ENCODE measurements at places on chromosomes 5 and 9. TPM values are rescaled to one million over a fixed set of nuclear protein-coding genes. Genes with fewer than 3 reads are reported as not detected.

Gene WDR31
- total RNA-seq = 1.3 TPM

Gene TAF1L
- not detected for total RNA-seq

Gene RBM22
- 39.3 TPM for total RNA-seq

Gene PNPLA7
- total RNA-seq = 6.7 TPM

Gene ARSI
- not detected for total RNA-seq

GRCh38 chr9:134267881-134268724 lies 58.2 kb upstream of the RXRA start:
- DNase-seq = no peak
- H3K27ac ChIP-seq = no peak overlapping the region
- peaks cover 4% of the 10 kb centered on the region for H3K4me1 ChIP-seq
- peaks cover 6% of the 10 kb centered on the region for H3K36me3 ChIP-seq
- H3K4me3 ChIP-seq = no peak overlapping the region

DNA sequence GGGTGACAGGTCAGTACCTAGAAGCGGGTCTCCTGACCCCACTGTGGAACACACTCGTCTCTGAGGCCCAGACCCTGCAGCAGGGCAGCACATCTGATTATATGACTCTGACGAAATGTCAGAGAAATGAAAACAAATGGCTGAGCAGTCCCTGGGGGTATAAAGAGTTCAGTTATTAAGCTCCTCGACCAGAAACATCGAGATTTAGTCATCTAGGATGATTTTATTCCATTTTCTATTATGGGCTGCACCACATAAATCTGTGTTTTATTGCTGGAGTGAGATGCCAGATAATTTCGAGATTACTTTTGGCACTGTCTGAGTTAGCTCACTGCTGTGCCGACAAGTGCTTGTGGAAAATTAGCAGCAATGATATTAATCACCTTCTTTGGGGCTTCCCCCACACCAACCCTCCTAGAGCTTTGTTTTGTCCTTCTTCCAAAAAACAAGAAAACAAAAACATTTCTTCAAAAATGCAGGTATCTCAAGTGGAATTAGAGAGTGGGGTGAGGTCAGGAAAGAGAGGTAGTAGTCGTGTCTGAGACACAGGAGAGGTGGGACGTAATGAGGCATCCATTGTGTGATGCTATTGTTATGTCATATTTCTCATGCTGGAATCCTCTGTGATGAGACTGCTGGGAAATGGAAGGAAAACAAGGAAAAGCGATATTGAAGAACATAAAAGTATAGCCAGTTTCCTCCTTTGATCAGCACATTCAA lies 495.5 kb downstream of the DMAC1 start:
- H3K4me3 ChIP-seq = no peak overlapping the region
- H3K27me3 ChIP-seq = no peaks in the 10 kb centered on the region
- no peaks in the 10 kb centered on the region for H3K4me1 ChIP-seq
- peaks cover 5% of the 10 kb centered on the region for H3K36me3 ChIP-seq
- no peak for DNase-seq
- no peak overlapping the region for H3K27ac ChIP-seq

- peaks cover 7% of the 10 kb centered on the region for H3K27me3 ChIP-seq
- H3K36me3 ChIP-seq = no peaks in the 10 kb centered on the region
- DNase-seq = no peak
- H3K4me1 ChIP-seq = peaks cover 23% of the 10 kb centered on the region
Observed at GRCh38 chr9:94169968-94170367, 85.7 kb downstream of the PTPDC1 start.

- peaks cover 13% of the 10 kb centered on the region for H3K4me1 ChIP-seq
- H3K27me3 ChIP-seq = peaks cover 7% of the 10 kb centered on the region
- H3K4me3 ChIP-seq = no peak overlapping the region
- no peak for DNase-seq
- H3K27ac ChIP-seq = peak overlapping the region; percentile 48
Observed at GRCh38 chr9:129446828-129447550, 173.9 kb downstream of the C9orf50 start.

DNA sequence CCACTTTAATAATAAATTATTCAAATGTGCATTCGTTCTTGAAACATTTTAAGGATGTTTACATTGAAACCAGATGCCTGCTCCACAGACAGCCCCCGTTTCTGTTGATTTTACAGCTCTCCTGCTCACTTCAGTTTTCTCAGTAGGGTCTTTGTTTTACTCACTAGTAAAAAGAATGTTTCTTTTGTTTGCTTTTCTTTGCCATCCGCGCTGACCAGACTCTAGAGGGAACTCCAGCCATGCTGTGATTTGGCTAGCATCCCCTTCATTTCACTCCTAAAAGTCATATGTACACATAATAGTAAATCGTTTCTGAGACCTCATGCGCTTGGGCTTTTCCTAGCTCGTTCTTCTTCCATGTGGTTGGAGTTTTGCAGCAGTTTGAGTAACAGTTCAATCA lies 28.7 kb upstream of the PALM2AKAP2 start:
- no peak overlapping the region for H3K27ac ChIP-seq
- no peaks in the 10 kb centered on the region for H3K36me3 ChIP-seq
- no peak for DNase-seq

DNA sequence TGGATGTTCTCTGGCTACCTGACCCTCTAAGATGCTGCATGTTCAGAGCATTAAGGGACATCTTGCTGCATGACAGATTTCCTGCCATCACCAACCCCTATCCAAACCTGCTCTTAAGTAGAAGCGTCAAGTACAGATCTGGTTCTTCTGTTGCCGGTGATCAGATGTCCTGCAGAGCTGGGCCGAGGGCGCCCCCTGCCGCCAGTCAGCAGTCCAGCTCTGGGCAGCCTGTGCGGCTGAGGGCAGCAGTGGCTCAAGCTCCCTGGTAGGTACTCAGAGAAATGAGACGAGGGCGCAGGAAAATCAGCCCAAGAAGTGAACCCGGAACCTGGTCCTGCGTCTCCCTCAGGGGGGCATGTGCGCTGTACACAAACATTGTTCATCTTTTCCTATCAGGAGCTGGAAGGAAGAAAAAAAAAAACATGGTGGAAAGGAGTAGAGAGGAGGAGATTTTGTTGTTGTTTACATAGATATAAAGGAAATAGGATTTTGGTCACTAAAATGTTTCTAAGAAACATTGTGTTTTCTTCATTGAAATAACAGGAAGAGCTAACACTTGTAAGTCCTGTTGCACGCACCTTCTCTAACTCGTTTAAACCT lies 95.8 kb downstream of the CFAP90 start:
- H3K27me3 ChIP-seq = peaks cover 6% of the 10 kb centered on the region
- H3K4me3 ChIP-seq = no peak overlapping the region
- H3K36me3 ChIP-seq = no peaks in the 10 kb centered on the region
- H3K4me1 ChIP-seq = peaks cover 7% of the 10 kb centered on the region
- no peak overlapping the region for H3K27ac ChIP-seq
- peak; percentile 90 for DNase-seq

- H3K36me3 ChIP-seq = no peaks in the 10 kb centered on the region
- H3K4me1 ChIP-seq = peaks cover 23% of the 10 kb centered on the region
- no peak overlapping the region for H3K4me3 ChIP-seq
- H3K27ac ChIP-seq = no peak overlapping the region
- DNase-seq = no peak
Observed at GRCh38 chr5:170426149-170426767, 37.1 kb upstream of the KCNMB1 start.

- H3K4me3 ChIP-seq = no peak overlapping the region
- H3K4me1 ChIP-seq = peaks cover 17% of the 10 kb centered on the region
- peaks cover 11% of the 10 kb centered on the region for H3K36me3 ChIP-seq
- no peak for DNase-seq
Observed at GRCh38 chr5:117942861-117943519, 1045.4 kb downstream of the DTWD2 start.

GRCh38 chr9:5188060-5188984 lies 2.9 kb upstream of the INSL6 start:
- H3K27me3 ChIP-seq = no peaks in the 10 kb centered on the region
- H3K36me3 ChIP-seq = no peaks in the 10 kb centered on the region
- no peaks in the 10 kb centered on the region for H3K4me1 ChIP-seq
- no peak overlapping the region for H3K27ac ChIP-seq
